Stimulated activated CD4-positive, alpha-beta T cell treated with anti-CD3 and anti-CD28 coated beads, TNF-alpha, amount 100 ng/mL, for 1 hour (primary cell): ENCODE measurements at places on chromosomes 1 and 21.
A peak's percentile ranks its signal among the peaks of the same experiment; 100 is the strongest.

- DNase-seq, result no peak
Observed at GRCh38 chr1:40652468-40652867, 13.0 kb downstream of the RIMS3 start.

GRCh38 chr1:41914516-41914915, 4.2 kb downstream of the HIVEP3 start:
- DNase-seq, result no peak

GRCh38 chr1:59917026-59917784, 9.4 kb downstream of the CYP2J2 start:
- DNase-seq, result no peak

DNA sequence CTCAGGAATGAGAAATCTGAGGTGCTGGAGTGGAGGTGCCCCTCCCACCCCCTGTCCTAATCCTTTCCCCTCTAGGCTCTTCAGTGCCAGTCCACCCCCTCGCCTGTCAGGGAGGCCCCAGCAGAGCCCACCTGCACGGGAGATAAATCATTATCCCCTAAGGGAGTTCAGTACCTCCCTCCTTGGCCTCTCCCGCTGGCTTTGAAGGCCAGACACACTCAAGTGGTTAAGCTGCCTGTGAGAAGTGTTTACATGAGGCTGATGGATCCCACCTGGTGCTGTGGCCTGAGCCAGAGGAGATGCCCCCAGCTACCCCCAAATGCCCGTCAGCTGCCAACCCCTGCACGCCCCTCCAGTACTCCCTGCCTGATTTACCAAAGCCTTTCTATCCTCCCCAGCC, 3.7 kb downstream of the RSPO1 start:
- no peak for DNase-seq

GRCh38 chr1:17039522-17039921, 14.3 kb downstream of the SDHB start:
- no peak for DNase-seq

DNA sequence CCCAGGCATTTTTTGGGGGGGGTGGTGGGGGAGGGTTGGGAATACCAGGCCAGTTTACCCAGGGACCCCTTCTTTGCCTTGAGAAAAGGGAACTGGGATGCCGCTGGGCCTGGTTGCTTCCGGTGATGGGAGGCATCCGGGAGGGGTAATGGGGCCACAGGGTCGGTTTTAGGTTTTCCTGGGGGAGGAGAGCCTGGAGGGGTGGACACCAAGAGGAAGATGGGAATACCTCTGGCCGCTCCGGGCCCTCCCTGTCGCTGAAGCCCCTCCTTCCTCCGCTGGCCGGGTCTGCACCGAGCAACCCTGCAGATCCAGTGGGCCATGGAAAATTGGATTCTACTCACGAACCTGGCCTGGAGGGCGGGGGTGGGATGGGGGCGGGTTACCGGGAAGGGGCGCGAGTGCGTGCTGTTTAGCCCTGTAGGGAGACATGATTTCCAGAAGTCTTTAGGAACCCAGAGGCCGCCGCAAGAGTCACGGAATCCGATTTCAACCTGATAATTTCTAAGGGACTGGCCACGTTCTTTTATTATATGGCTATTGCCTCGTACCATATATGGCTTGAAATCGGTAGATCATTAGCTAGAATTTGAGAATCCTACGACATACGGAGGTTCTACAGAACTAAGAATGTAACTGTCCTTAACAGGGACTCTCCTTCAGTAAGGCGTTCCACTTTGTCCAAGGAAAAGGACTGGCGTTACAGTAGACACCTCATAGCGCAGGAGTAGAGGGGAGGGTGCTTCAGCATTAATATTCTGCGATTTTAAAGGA, 749 bp downstream of the AKIRIN1 start:
- DNase-seq, result no peak

- no peak for DNase-seq
Observed at GRCh38 chr1:41999884-42000283, 81.2 kb upstream of the HIVEP3 start.

GRCh38 chr1:179229214-179230140, at the start of gene ABL2:
Gene ABL2, minus strand, starts transcription at chr1:179229677. Its CDS starts 280 bp downstream, at chr1:179229397.
- DNase-seq, result peak; percentile 40

- no peak for DNase-seq
Observed at GRCh38 chr1:10833630-10834557, 37.4 kb upstream of the CASZ1 start.

DNA sequence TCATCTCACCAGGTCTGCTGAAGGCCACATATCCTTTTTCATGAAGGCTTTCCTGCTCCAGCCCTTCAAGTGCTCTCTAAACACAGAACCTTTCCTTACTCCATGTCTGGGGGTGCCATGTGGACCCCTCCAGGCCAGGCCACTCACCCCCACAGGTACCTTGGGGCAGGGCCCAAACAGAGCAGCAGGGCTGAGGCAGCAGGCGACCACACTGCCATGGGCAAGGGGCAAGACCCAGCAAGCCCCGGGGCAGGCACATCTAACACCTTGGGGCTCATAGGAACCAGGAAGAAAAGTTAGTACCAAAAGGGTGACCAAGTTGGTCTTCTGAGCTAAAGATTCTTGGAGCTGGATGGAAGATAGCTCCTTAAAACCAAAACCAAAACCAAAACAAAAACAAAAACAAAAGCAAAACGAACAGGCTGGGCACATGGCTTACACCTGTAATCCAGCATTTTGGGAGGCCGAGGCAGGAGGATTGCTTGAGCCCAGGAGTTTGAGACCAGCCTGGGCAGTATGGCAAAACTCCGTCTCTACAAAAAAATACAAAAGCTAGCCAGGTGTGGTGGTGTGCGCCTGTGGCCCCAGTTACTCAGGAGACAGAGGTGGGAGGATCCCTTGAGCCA, 63.7 kb downstream of the MRPL37 start:
- DNase-seq, result no peak

DNA sequence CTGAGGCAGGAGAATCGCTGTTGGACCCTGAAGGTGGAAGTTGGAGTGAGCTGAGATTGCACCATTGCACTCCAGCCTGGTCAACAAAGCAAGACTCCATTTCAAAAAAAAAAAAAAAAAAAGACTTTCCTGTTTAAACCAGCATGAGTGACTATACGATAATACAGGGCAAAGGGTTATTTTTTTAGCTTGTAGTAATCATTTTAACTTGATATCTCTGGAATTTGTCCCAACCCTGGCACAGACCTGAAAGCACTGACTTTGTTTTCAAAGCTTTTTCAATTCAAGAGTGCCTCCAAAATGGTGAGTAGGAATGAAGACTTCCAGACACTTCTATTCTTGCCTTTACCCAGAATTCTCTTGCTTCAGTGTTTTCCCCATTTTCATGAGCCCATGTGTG, 4.4 kb upstream of the TMCO2 start:
- DNase-seq, result no peak
